ENCODE measurements at places on chromosomes 2 and 18.

DNA sequence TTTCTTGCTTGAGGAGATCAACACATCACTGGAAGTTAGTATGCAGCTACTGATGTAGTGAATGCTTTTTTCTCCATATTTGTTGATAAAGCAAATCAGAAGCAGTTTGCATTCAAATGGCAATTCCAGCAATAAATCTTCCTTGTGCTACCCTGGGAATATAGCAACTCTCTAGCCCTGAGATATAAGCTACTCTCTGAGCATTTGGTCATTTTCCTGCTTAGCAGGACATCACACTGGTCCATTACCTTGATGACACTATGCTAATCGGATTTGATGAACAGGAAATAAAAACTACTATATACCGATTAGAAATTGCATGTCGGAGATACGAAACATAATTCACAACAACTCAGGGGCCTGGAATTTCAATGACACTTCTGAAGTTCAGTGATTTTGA is 152.7 kb downstream of the CBLN2 start:
- no peak for DNase-seq

GRCh38 chr2:108193251-108193650 is 46.5 kb upstream of the SULT1C3 start:
- DNase-seq, result no peak

DNA sequence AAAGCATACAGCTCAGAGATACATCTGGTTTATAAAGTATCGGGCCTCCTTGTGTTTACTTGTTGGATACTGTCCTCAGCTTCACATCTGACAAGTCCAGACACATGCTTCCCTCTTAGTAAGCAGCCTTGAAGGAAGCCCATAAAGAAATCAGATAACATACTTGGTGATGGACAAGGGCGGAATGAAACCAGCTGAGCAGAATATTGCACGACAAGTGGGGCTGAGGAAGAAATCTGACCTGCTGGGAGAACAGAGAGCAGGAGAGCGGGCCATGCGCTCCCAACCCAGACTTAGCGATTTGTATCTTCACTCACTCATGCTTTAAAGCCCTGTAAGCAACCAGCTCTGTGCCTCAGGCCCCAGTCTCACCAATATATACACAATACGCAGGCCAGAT is 208.4 kb downstream of the CDH20 start:
- no peak for DNase-seq

- DNase-seq, result no peak
Measured at GRCh38 chr2:3279236-3279960, 98.2 kb downstream of the EIPR1 start.

DNA sequence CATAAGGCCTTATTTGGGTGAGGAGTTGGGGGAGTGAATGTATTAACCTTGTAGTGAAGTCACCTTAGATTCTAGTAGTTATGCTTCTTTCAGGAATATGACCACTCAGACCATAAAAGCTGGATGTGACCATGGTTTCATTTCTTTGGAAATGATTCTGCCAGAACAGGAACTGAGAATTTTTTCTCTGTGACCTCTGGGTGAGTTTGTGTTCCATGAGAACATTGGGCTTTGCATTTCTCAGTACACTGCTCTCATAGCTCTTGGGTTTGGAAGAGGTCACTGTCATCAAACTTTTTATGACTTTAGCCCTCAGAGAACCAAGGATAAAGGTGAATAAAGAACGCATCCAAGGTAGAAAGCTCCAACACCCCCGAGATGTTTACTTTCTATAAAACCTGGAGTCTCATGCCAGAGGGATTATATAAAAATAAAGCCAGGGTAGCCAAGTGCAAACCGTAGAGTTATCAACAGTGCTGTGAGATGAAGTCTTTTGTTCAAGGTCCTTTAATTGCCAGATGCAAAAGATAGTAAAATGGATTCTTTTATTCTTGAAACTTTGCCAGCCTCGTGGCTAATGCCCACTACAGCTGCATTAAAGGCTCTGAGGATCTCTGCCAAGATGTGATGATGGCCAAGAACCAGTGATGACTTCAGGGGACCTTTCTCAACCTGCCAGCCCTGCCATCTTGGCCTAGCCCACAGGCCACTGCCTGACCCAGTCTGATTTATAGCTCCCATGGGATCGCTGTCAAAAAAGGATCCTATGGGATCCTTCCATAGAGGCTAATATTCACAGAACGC is 27.8 kb upstream of the MAT2A start:
- DNase-seq, result no peak
